CD4-positive, alpha-beta memory T cell (primary cell): ENCODE measurements at places on chromosomes 13 and 19.
A peak's percentile ranks its signal among the peaks of the same experiment; 100 is the strongest.

- no peak for DNase-seq
These were observed 3.1 kb downstream of the KLK14 start for GRCh38 chr19:51079481-51080110.

DNA sequence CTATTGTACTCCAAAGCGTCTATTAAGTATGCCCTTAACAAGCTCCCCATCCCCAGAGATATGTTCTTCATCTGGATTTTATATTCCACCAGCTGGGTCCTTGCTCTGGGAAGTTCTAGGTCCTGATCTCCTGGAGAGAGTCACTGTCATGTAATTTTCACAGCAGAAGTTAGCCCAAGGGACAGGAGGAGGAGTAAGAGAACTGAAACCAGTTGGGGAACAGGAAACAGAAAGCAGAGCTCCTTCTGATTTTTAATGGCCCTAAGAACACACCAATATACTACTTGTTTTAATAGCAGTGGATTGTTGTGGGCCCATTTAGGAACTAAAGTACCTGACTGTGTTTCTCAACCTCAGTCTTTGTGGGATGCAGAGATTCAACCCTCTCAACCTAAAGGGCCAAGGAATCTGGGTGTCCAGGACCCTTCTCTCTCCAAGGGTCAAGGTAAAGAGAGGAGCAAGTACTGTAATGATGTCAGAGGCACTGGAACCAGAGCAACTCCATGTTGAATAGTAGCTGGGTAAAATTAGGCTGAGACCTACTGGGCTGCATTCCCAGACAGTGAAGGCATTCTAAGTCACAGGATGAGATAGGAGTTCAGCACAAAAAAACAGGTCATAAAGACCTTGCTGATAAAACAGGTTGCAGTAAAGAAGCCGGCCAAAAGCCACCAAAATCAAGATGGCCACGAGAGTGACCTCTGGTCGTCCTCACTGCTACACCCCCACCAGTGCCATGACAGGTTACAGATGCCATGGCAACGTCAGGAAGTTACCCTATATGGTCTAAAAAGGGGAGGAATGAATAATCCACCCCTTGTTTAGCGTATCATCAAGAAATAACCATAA, 8.1 kb upstream of the FPR3 start:
- no peak for DNase-seq

GRCh38 chr19:41816761-41817160, 20.4 kb downstream of the CEACAM3 start:
- no peak for DNase-seq

GRCh38 chr13:21742096-21742495, 71.2 kb downstream of the FGF9 start:
- no peak for DNase-seq

DNA sequence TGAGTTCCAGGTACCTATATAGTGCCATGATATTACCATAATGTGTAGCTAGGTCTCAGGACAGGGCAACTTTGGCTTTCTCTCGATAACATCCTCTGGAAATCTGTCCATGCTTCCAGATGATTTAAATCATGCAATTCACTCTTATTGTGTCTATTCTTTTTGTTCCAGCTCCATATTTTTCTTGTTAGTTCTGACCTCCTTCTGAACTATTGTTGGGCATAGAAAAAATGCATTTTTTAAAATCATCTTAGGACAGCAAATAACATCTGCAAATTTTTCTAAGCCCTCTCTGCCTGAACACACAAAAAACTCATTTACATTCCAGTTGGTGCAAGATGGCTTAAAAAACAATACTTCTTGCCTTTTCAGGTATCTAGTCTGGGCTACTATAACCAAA, 1561.0 kb upstream of the MIR17HG start:
- DNase-seq = no peak

GRCh38 chr13:34409496-34410182, 532.4 kb upstream of the NBEA start:
- DNase-seq = no peak

DNA sequence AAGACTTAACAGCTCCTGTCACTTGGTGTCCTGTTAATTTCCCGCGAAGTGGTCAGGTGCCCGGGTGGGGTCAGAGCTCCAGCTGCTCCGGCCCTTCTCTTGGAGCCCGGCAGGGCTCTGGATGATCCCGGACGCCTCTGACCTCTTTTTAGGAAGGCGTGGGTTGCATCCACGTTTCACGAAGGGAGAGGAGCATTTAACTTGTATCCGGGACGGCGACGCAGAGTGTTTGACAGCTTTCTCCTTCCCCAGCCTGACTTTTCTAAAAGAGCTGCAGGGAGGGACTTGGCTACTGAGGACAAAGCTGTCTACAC, 656 bp downstream of the ZNF155 start:
- DNase-seq = no peak

GRCh38 chr19:36775768-36776167, 3.2 kb upstream of the ZNF850 start:
- no peak for DNase-seq

DNA sequence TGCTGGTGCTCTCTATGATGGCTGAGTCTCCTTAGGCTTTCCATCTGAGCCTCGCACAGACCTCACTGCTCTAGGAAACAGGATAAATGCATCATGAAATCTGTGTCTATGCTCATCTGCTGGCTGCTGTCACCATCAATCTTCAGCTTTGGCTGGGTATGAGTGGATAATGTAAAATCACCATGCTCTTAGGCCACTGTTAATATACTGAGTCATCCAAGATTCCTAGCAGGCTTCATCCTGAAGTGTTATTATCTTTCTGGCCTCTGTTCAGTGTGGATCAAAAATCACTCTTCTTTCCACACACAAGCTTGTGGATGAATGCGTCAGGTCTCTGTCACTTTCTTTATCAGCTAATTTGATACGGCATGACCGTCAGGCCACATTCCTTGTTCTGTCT, 317.4 kb downstream of the NALCN start:
- DNase-seq = no peak

- DNase-seq = no peak
These were observed 2.2 kb downstream of the TJP3 start for GRCh38 chr19:3710265-3710812.

- no peak for DNase-seq
These were observed 809.6 kb downstream of the EFNB2 start for GRCh38 chr13:105725887-105726286.

- peak; percentile 49 for DNase-seq
These were observed 195.5 kb downstream of the RGCC start for GRCh38 chr13:41652735-41653361.

DNA sequence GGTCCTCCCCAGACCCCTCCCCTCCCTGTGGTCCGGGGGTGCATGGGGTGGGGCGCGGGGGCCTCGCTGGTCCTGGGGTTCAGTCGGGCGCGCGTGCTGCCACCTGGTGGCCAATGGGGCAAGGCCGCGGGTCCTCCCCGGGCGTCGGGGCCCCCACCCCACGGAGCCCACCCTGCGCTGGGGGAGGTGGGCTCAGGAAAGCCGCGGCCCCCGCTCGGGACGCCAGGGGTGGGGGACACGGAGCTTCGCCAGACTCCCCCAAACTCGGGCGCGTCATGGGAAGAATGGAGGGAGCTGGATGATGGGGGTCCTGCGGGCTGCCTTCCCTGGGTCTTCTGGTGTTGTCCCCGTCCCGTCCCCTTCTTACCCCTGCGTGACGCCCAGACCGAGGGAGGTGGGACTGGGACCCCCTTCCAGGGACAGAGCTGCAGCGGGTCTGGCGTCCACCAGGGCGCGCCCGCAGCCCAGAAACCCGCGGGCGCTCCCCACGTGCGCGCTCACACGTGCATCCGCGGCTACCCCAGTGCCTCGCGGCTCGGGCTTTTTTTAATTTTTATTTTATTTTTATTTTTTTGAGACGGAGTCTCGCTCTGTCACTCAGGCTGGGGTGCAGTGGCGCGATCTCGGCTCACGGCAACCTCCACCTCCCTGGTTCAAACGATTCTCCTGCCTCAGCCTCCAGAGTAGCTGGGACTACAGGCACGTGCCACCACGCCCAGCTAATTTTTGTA, 19.8 kb upstream of the TCF3 start:
- DNase-seq = no peak

DNA sequence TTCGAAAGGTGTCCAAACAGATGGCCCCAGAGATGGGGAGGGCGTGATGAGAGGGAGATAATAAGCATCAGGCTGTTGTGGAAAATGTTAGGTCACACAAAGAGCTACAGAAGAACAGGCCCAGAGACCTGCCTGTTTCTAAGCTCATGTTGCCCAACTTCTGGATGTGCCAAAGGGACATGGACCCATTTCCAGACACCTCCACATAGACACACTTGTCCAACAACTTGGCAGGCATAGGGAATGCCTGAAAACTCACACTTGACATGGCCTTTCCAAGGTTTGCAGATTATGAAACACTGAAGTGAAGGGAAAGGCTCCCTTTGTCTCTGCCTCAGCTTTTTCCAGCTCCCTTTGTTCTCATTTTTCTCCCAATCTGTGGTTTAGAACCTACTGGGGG, 43.5 kb upstream of the CYP2B6 start:
- no peak for DNase-seq

- DNase-seq = no peak
These were observed 18.0 kb upstream of the ZNF681 start for GRCh38 chr19:23776507-23777205.

DNA sequence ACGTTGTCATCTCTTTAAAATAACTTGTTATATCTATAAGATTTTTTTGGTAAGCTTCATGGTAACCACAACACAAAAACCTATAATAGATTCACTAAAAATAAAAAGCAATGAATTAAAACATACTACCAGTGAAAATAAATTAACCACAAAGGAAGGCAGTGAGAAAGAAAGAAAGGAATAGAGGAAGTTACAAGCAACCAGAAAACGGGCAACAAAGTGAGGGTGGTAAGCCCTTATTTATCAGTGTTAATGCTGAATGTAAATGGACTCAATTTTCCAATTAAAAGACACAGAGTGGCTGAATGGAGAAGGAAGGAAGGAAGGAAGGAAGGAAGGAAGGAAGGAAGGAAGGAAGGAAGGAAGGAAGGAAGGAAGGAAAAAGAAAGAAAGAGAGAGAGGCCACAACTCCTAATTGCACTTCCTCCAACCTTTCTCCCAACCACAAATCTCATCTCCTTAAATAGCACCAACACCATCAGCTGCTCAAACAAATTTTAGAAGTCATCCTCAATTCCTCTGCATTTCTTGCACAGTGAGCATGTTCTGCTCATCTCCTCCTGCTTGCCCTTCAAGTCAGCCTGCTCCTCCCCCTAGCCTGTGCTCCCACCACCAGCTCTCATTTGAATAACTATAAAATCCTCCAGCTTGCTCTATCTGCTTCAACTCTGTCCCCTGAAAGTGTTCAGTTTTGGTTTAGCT, 48.6 kb downstream of the CCNA1 start:
- no peak for DNase-seq

GRCh38 chr13:76223565-76223964, 587.4 kb downstream of the LMO7 start:
- DNase-seq = no peak

DNA sequence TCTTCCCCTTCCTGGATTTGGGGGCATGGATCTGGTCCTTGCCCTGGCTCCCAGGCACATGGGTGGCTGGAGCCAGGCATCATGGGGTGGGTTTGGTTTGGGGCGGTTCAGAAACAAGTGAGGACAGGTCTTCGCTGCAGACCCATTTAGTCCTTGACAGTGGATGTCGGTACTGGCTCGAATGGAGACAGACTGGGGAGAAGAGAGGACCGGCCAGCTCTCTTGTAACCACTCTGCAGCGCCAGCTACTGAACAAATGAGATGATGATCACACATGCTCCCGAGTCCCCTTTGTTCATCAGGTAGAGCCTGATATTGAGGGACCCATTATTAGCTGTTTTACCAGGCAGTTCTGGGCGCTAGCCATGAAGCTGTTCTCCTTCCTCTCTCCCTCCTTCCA, 64.5 kb downstream of the CHST8 start:
- DNase-seq = no peak

- no peak for DNase-seq
These were observed 281.3 kb upstream of the SOX21 start for GRCh38 chr13:94993616-94994015.

DNA sequence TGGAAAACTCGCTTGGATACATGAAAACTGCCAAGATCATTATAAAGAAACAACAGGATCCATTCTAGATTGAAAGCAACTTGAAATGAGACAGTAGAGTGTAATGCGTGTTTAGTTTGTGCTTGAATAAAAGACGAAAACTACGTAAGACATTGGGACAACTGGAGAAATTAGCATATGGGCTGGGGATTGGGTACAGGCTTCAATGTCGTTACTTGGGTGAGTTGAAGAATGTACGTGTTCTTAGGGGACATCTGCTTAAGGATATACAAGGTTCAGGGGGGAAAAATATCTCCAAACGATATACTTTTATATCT, 471 bp upstream of the ERVK3-1 start:
- DNase-seq = no peak

- DNase-seq = no peak
These were observed 69.0 kb upstream of the RGCC start for GRCh38 chr13:41388143-41388881.

DNA sequence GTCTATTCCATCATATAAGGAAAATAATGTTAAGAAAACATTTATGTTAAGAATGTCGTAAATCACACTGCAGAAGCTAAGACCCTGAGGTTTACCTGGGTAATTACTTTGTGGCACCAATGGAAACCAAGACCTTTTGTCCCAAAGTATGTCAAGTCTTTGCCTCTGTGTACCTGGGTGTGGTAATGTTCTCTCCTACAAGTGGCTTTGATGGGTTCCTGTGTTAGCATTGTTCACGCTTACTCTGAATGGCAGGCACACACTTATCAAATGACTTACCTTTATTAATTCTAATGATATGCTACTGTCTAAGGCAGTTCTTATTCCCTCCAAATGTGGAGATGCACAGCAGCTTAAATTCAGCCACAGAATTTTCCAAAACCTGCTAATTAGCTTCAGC, 206.1 kb downstream of the KCTD12 start:
- no peak for DNase-seq

- DNase-seq = no peak
These were observed 6.2 kb downstream of the PLIN4 start for GRCh38 chr19:4512070-4512469.

- no peak for DNase-seq
These were observed 64.3 kb downstream of the LRCH1 start for GRCh38 chr13:46617229-46617721.

DNA sequence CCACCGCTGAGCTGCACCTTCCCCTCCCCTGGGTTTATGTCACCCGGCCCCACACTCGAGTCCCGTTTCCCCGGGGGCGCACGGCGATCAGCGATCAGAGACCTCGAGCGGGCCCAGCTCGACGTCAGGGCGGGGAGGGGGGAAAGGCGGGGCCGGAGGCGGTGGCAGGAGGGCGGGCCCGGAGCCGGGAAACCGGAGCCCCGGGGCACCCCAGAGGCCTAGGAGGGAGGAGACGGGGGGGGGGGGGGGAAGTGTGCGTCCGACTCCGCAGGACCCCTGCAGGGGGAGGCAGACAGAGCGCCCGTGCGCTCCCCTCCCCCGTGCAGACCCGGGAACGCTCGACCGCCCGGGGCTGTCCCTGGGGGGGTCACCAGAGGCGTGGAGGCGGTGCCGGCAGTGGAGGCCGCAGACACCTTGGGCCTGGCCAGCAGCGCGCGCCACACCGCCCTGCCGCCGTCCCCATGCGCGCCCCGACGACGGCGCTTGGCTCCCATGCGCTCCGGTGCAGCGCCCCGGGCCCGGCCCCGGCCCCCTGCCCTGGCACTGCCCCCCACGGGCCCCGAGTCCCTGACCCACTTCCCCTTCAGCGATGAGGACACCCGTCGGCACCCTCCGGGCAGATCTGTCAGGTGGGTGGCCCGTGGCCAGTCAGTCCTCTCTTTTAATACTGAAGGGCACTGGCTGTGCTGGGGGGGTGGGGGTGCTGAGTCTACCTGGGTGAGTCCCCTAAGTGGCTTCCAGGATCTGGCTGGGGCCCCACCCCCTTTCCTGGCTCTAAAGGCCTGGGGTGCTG, 11.8 kb downstream of the PDE4A start:
- peak; percentile 61 for DNase-seq
